NCI-H748 treated with DMSO at 0.1 percent for 48 hours (cell line): ENCODE measurements at places on chromosomes 5 and 9.

- DNase-seq = no peak
Measured at GRCh38 chr9:227860-228259, 13.2 kb downstream of the DOCK8 start.

DNA sequence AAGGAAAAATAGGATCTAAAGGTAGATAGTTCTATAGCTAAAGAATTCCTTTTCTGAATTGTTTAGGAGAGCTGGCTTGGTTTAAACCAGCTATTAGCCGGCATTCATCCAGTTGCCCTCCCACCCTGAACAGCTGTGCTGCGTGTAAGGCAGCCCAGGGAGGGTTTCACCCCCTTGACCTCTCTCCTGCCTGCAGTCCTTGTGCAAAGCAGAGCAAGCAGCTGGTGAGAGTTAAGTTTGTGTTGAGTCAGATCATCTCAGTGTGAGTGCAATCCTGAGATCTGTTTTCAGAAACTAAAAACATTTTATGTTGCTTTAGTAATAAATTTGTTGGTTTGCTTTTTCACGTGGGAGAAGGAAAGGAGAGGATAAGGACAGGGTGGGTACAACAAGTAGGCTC lies 13.0 kb downstream of the SLC25A25 start:
- no peak for DNase-seq

DNA sequence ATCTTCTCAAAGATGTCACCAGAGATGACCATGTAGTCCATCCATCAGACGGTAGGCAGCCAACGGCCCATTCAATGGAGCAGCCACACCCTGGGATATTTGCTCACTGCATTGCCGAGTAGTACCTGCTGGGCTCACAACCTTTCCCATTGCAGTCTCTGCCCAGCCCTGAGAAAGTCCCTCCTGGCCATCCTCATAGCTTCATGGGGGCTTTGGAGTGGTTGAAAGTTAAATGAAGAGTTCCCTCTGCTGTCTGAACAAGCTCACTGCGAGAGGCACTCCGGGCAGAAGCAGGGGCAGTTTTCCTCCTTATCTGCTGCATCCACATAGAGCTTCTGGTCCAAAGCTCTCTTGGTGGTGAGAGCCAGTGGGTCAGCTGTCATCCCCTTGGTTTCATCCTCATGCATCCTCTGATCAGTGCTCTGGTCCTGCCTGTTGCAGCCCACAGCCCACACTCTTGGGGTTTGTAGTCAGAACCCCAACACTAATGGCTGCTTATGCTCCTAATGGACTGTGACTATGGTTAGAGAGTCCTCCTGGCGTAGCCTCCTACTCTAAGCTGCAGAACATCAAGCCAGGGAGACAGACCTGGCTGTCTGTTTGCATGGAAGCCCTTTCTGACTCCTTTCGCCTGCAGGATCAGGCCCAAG lies 23.3 kb downstream of the TNFSF8 start:
- DNase-seq = peak; percentile 81

- no peak for DNase-seq
Measured at GRCh38 chr9:100208673-100209072, 109.6 kb downstream of the INVS start.

GRCh38 chr9:72271613-72272478 lies 93.2 kb downstream of the ZFAND5 start:
- peak; percentile 33 for DNase-seq

DNA sequence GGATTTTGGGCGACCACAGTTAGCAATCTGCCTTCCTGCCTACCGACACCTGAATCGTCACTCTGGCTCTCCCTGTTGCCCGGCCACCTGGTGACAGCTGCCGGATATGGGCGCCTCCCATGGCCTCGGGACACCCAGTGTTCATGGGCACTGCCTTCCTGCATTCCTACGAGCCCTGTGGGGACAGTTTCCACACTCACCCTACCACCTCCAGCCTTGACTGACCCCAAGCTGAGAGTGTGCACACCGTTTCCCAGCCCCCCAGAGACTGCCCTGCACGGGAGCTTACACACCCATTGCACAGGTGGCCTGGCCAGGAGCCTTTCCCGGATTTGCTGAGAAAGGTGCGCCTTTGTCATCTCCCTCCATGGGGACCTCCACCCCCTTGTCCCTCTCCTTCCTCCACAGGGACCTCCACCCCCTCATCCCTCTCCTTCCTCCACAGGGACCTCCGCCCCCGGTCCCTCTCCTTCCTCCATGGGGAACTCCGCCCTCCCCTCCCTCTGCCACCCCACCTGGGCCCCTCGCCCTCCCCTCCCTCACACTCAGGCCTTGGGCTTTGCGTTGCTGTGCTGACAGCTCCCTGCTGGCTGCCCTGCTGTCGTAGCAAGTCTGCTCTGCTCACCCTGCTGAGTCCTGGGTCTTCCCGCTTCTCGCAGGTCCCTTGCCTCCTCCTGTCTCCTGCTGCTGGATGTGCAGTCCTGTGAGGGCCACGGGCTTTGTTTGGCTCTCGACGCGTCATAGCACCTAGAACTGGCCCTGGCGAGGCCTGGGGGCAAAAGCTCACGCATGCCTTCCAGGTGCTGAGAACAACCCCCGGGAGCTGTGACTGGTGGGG lies 48.4 kb downstream of the MRPL36 start:
- DNase-seq = no peak
